ENCODE measurements at places on chromosomes 3 and 15. TPM values are rescaled to one million over a fixed set of nuclear protein-coding genes. Genes with fewer than 3 reads are reported as not detected.

PTH1R gene
- 6.2 TPM for total RNA-seq

B3GALNT1 gene
- 6.6 TPM for total RNA-seq

CRTC3 gene
- total RNA-seq = 27.1 TPM

CFAP92 gene
- 3.7 TPM for total RNA-seq

GABRA5 gene
- 0.72 TPM for total RNA-seq

RTP4 gene
- total RNA-seq = not detected

NR2C2 gene
- 49.1 TPM for total RNA-seq

KY gene
- total RNA-seq = not detected

DPPA2 gene
- 0.64 TPM for total RNA-seq

PYGO1 gene
- total RNA-seq = 1.5 TPM

PDCD6IP gene
- 218 TPM for total RNA-seq

SLC9C1 gene
- total RNA-seq = 0.13 TPM

CHL1 gene
- total RNA-seq = not detected

SAMMSON gene
- total RNA-seq = not detected

CLDN1 gene
- total RNA-seq = 0.13 TPM

GABRB3 gene
- 4.4 TPM for total RNA-seq

UPK1B gene
- total RNA-seq = not detected

ALS2CL gene
- 5.6 TPM for total RNA-seq

TUSC7 gene
- not detected for total RNA-seq

CYP1A2 gene
- not detected for total RNA-seq

C3orf80 gene
- not detected for total RNA-seq

CACNA2D2 gene
- total RNA-seq = 17.3 TPM

CPB1 gene
- 37.2 TPM for total RNA-seq

GCSAM gene
- total RNA-seq = not detected

PRSS50 gene
- 0.38 TPM for total RNA-seq

TPRG1 gene
- total RNA-seq = 2.1 TPM

OR5K2 gene
- not detected for total RNA-seq

CHST2 gene
- 12.9 TPM for total RNA-seq

CAPN3 gene
- 2.0 TPM for total RNA-seq

CPLX3 gene
- not detected for total RNA-seq

WWTR1 gene
- total RNA-seq = 137 TPM

PLEKHO2 gene
- total RNA-seq = 33.4 TPM

SLCO2A1 gene
- total RNA-seq = 3.8 TPM

C3orf22 gene
- not detected for total RNA-seq

TP63 gene
- total RNA-seq = 1.0 TPM

TMEM158 gene
- total RNA-seq = 7.3 TPM

PRR20G gene
- not detected for total RNA-seq

USP50 gene
- total RNA-seq = 0.92 TPM

THAP10 gene
- total RNA-seq = 1.9 TPM

SLC24A5 gene
- total RNA-seq = not detected

GTF2A2 gene
- 72.7 TPM for total RNA-seq

NPTN gene
- total RNA-seq = 223 TPM

MME gene
- 4.7 TPM for total RNA-seq

NDUFB4 gene
- 92.6 TPM for total RNA-seq

PDE8A gene
- 43.4 TPM for total RNA-seq

FAM43A gene
- 33.5 TPM for total RNA-seq

WHAMM gene
- 9.3 TPM for total RNA-seq

POLQ gene
- 2.1 TPM for total RNA-seq

CAMKV gene
- total RNA-seq = 0.67 TPM

INSYN1 gene
- 4.8 TPM for total RNA-seq

LRRC15 gene
- not detected for total RNA-seq

AHSG gene
- total RNA-seq = not detected

LYZL4 gene
- not detected for total RNA-seq

SCAANT1 gene
- not detected for total RNA-seq

KCTD6 gene
- total RNA-seq = 11.9 TPM

CLASP2 gene
- total RNA-seq = 42.0 TPM

STRIT1 gene
- not detected for total RNA-seq

GRAMD2A gene
- total RNA-seq = 0.31 TPM

KLHL6 gene
- total RNA-seq = 46.1 TPM

Data from endothelial cell (in vitro differentiated cells).